Stimulated activated CD8-positive, alpha-beta memory T cell treated with anti-CD3 and anti-CD28 coated beads, Interleukin-4, amount 100 ng/mL, for 4 hours (primary cell): ENCODE measurements at places on chromosomes 7 and 10.

GRCh38 chr7:70355198-70356020, 757.1 kb downstream of the AUTS2 start:
- DNase-seq = no peak

DNA sequence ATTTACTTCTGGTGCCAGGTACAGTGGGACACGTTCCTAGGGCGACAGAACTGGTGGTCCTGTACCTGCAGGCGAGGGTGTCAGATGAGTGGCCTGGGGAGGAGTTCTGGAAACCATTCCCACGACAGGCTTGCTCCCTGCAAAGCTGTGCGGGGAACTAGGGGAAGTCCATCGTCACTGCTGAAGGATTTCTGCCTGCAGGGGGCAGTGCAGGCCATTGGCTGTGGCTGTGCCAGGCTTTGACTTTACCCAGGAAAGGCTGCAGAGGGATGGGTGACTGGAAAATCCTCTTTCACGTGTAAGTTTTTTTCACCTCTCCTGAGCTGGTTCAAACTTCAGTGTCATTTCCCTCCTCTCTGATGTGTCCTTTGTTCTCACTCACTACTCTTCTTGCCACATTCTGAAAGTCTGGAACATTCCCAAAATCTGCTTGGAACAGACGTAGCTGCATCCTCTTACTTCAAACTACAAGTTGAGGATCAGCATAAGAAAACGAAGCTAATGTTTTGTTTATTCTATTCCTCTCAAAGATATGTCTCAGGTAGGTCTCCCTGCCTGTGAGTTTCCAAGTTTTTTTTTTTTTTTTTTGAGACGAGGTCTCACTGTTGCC, 126.5 kb downstream of the SH2D4B start:
- no peak for DNase-seq

GRCh38 chr10:4775808-4776207, 50.2 kb upstream of the AKR1E2 start:
- DNase-seq = no peak

DNA sequence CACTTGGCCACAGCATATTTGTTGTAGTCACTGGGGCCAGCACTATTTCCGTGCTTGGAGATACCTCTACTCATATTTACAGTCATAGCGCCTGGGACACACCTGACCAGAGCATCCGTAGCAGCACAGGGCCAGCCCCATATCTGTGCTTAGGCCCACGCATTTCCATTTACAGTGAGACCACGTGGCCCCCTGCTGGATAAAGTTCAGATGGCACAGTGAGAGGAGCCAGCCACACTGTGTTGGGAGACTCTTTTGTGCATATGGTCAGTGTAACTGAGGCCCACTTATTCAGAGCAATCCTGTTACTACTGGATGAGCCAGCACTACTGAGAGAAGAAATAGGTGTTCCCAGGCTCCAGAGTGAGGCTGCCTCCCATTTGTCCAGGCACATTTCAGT, 455.3 kb downstream of the REEP3 start:
- DNase-seq = no peak

DNA sequence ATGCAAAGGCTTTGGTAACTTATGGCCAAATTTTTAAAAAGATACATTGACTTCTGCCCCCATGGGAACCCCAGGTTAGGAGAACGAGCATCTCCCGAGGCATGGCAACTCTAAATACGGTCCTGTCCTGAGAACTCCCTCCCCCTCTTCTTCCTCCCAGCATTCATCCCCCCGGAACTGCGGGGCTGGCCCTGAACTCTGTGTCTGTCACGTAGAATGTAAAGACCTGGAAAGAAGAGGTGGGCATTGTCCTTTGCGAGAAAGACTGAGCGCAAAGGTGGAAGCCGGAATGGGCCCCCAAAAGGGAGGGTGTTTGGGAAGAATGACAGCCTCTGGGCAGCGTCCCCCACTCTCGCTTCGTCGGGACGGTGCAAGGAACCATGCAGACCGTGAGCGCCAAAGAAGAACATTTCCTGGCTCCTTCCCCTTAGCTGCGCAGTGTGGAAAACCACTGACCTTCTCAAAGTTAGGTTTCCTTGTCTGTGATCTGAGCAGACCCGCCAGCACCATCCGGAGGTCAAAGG, 21.0 kb downstream of the SHH start:
- no peak for DNase-seq

GRCh38 chr10:43126759-43127424, 11.4 kb upstream of the CSGALNACT2 start:
- no peak for DNase-seq

GRCh38 chr7:24718977-24719491, 38.2 kb downstream of the GSDME start:
- DNase-seq = no peak

DNA sequence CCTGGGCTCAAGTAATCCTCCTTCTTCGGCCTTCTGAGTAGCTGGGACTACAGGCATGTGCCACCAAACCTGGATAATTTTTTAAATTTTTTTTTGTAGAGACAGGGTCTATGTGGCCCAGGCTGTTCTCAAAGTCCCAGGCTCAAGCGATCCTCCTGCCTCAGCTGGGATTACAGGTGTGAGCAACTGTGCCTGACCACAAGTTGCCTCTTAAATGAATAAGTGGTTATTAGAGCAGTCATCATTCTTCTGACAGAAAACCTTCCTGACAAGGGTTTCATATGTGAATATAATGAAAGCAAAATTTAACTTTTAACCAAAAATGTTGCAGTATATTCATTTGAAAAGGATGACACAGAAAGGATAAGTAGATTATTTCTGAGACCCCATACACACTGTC, 532.5 kb downstream of the GRM8 start:
- no peak for DNase-seq

GRCh38 chr7:158125721-158126120, 461.9 kb downstream of the PTPRN2 start:
- no peak for DNase-seq

GRCh38 chr7:77679608-77680007, 16.7 kb upstream of the RSBN1L start:
- no peak for DNase-seq

GRCh38 chr7:133310232-133310862, 57.5 kb downstream of the EXOC4 start:
- DNase-seq = no peak

DNA sequence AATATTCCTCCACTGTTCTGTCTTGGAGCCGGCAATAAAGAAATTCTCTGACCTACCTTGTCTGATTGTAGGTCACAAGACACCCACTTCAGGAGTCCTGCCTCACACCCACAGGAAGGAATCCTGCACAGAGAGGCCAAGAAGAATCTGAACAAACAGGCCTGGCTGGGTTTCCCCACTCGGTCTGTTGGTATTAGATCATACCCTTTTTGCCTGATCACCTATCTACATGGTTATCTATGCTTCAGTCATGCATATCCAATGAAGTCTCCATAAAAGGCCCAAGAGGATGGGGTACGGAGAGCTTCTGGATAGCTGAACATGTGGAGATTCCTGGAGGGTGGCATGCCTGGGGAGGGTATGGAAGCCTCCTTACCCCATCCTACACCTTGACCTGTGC, 12.3 kb downstream of the OGDH start:
- DNase-seq = no peak

GRCh38 chr10:60466267-60467201, 76.9 kb upstream of the ANK3 start:
- DNase-seq = no peak

DNA sequence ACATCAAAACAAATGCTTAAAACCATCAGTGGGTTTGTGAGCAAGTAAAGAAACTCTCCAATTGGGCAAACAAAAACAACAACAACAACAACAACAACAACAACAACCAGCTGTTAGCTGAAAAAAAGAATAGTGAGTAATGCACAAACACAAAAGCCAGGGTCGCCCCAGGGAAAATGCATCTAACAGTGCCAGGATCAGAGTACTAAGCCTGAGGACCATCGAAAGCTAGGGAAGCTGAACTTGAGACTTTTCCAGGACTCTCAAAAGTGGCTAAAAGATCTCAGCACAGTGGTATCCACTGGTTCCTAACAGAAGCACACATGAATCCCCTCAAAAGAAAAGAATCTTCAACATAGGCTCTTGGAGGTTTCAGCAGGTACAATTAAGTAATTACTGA, 83.3 kb downstream of the CPXM2 start:
- no peak for DNase-seq

- DNase-seq = no peak
Observed at GRCh38 chr10:84294766-84295447, 33.5 kb upstream of the CCSER2 start.

- no peak for DNase-seq
Observed at GRCh38 chr10:71396084-71396710, 523 bp upstream of the CDH23 start.

DNA sequence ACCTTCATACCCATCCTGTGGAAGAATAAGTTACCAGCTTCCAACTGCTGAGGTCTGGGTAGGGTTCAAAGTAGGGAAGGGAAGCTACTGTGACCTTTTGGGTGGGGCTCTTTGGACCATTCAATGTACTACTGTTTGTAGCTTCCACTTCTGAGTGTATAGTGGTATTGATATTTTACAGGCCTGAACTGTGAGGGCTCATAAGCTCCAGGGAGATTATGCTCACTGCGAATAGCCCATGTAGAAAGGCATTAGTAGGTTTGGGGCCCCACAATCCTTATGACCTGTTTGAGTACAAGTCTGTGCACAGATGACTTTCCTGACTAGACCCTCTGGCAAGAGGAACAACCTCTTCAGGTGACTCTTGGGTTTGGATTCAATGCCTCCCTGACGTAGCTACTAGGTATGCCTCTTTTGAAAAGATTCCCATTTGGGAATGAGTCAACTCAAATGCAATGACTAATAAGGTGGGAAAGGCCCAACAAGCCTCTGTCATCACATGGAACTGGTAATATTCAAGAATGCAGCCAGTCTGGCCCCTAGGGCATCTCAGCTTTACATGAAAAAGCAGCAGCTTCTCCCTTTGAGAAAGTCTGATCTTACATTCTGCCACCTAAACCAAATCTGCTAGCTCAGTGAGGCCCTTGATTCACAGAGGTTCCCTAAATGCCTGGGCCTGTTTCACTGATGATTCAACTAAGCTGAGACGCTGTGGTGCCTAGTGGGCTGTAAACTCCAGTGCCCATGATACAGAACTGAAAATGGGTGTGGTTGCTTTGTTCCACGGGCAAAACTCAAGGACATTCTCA, 79.8 kb downstream of the ABI1 start:
- no peak for DNase-seq

DNA sequence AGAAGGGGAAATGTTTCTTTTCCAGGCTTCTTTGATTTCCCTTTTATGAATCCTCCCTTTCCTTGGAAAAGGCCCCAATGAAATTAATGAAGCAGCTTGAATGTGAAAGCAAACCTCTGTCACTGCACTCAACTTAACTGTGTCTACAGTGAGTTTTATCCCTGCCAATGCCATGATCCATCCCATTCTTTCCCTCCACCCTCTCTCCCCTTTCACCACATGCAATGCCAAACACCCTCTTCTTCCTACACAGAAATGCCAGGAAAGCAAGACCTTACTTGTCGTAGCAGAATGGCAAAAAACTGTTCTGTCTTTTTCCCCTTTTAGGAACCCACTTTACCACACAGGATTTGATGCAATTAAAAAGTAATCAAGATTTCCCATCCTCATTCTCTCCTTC, 47.3 kb upstream of the TRIL start:
- no peak for DNase-seq

DNA sequence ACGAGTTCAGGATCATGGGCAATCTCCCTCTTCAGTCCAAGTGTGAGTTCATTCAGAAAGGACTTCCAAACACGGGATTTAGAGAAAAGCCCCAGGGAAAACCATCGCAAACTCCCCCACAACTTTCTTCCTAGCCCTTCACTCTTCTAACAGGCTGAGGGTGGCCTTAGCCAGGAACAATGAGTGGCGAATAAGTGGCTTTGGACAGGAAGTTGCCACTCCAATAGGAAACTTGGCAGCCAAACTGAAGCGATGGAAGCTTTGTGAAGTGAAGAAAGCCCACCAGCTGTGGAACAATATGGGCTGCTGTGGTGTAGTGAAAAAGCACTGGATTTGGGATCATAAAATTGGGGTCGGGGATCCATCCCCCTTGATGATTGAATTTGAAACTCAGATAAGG, 193.2 kb downstream of the TEX36 start:
- DNase-seq = no peak

- DNase-seq = no peak
Observed at GRCh38 chr10:119113751-119114732, 10.1 kb downstream of the DENND10 start.

DNA sequence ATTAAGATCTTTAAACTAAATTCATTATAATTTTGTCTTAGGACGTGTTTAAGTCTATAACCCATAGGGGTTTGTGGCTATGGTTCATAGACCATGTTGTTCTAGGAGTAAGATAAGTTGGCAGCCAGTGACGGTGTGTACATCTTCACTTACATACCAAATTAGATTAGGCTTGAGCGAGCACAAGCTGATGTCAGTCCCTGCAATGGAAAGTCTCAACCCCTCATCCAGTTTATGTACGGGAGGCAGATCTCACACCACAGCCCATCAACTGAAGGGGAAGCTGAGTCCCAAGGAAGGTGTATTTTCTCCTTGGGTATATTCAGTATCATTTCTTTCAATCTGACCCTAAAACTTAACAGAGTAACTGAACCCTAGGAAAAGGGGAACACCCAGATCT, 5.1 kb upstream of the SMC3 start:
- DNase-seq = no peak

DNA sequence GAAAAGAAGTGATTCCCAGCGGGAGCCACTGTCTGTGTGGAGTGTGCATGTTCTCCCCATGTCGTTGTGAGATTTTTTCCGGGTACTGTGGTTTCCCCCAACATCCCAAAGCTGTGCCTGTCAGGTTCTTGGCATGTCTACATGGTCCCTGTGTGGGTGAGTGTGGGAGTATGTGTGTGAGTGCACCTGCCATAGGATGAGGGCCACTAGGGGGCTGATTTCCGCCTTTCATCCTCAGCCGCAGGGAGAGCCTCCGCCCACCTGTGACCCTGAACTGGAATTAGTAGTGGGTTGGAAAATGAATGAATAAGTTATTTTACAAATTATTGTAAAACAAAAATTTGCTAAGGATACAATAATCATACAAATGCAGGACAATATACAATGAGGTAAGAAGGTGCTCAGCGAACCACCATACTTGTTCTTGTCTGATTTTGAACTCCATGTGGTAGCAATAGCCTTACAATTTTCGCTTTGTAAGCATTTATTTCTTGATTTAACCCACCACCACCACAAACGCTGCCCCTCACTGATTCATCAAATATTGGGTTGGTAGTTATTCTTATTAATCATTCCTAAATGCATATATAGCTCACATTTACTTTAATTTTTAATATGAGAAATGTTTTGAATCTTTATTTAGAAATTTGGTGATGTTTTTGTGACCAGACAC, 641.2 kb upstream of the VSTM2A start:
- no peak for DNase-seq

GRCh38 chr10:121098751-121099150, 247.6 kb downstream of the WDR11 start:
- DNase-seq = no peak

- no peak for DNase-seq
Observed at GRCh38 chr10:131852823-131853609, 47.8 kb upstream of the PPP2R2D start.

- no peak for DNase-seq
Observed at GRCh38 chr10:57959318-57960006, 308.2 kb downstream of the IPMK start.

DNA sequence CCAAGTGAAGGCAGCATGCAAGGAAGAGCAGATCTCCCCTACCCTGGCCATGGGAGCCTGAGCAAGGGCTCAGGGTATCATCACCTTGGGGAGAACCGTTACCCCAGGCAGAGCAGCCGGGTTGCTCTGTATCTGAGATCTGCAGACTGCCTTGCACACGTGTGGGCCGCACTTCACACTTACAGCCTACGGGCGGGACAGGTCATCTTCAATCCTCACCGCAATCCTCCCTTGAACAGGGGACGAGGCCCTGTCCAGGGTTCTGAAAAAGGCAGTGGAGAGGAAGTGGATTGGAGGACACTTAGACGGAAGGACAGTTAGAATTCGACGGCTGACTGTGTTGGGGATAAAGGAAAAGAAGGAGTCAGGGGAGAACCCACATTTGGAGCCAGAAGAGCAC, 51.4 kb downstream of the NPS start:
- DNase-seq = no peak
